ENCODE measurements at places on chromosomes 4 and X.
A peak's percentile ranks its signal among the peaks of the same experiment; 100 is the strongest.

DNA sequence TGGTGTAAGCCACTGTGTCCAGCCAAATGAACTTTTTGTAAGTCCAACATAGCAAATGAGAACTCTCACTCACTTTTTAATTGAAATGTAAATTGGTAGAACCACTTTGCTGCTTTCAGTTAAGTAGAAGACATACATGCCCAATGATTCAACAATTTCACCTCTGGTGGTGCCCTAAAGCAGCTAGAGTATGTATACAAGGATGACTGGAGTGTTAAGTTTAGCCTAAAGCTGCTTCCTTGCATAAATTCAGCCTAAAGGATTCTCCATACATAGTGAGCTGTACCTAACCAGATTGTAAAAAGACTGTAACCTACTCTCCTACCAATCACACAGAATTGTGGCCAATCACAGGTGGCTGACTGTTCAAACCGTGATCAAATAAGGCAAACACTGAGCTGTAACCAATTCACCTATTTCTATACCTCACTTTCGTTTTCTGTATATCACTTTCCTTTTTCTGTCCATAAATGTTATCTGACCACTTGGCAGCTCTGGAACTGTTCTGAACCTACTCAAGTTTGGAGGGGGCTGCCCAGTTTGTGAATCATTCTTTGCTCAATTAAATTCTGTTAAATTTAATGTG is 39.9 kb downstream of the PDS5A start:
- no peak for DNase-seq

DNA sequence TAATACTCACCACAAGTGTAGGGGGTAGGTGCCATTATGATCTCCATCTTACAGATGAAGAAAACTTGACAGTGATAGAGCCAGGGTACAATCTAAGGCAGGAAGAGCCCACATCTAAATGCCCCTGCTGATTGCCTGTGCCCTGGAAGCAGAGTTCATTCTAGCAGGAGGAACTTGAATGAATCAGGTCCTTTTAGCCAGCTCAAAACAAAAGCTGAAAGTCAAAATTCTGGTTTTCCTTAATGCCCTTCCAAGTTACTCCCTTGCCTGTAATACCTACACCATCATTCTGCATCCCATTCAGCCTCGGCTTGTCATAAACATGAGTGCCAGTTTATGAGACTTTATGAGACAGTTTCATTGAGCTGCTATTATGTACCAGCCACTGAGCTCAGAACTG is 89.6 kb downstream of the SCD5 start:
- DNase-seq = no peak

DNA sequence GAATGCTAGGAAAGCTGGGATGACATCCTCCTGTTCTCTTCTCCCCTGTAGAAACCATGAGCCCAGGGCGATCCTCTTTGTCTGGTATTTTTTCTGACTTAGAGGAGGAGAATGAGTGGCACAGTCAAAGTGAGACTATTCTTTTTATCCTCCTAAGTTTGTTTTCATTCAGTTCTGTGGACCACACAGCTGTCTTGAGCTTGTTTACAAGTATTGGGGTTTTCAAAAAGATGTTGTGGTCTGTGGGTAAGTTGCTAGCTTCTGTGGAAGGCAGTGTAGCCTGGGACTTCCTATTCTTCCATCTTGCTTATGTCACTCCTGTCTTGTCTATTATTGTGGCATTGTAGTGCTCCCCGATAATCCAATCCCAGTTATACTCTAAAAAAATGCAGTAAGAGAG is 223.0 kb downstream of the PAPSS1 start:
- no peak for DNase-seq

DNA sequence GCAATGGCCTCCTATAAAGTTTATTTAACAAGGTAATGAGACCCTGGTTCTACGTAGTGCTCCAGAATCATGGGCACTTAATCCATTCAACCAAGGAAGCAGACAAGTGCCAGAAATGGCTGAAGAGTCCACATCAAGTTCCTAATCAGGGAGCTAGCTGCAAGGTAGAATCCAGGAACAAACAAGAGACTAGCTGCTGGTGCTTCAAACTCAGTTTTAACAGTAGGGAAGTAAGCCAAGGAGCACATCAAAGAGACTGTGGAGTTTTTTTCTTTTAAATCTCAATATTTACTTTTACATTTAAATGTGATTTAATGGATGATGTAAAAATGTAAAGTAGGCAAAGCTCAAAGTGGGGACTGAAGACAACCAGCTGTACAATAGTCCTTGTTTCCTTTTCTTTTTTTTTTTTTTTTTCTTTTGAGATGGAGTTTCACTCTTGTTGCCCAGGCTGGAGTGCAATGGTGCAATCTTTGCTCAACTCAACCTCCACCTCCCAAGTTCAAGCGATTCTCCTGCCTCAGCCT is 630.4 kb downstream of the CCSER1 start:
- DNase-seq = no peak

DNA sequence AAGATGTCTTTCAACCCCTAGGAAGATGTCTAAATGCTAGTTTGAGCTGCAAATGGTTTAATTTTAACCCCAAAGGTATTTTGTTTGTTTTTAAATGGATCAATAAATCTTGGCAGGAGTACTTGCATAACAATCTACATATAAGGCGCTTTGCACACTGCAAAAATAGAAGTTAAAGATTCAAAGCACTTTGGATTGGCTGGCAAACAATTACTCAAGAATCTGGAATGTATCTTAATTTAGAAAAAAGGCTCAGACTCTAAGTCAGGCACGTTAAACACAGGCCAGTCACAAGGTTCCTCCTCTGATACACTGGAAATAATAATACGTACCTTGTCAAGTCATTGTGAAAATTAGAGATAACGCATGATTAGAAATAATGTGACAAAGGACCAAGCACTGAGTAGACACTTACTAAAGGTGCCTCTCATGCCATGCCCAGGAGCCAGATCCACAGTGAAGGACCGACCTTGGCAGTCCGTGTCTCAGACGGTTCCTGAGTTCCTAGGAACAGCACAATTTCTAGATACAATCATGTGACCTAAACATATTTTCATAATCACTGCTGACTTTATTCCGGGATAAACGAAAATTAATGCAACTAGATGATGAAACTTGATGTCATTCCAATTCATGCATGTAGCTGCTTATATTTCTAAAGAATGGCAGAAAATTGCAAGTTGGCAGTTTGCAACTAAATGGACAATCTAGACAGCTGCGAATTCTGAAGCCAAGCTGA is 49.6 kb downstream of the PROM1 start:
- peak; percentile 53 for DNase-seq

GRCh38 chrX:40950546-40950945 is 134.7 kb upstream of the USP9X start:
- DNase-seq = no peak

GRCh38 chr4:82255657-82256056 is 118.1 kb downstream of the HNRNPD start:
- no peak for DNase-seq

- no peak for DNase-seq
These were observed 557 bp upstream of the USP38 start for GRCh38 chr4:143184217-143184502.

DNA sequence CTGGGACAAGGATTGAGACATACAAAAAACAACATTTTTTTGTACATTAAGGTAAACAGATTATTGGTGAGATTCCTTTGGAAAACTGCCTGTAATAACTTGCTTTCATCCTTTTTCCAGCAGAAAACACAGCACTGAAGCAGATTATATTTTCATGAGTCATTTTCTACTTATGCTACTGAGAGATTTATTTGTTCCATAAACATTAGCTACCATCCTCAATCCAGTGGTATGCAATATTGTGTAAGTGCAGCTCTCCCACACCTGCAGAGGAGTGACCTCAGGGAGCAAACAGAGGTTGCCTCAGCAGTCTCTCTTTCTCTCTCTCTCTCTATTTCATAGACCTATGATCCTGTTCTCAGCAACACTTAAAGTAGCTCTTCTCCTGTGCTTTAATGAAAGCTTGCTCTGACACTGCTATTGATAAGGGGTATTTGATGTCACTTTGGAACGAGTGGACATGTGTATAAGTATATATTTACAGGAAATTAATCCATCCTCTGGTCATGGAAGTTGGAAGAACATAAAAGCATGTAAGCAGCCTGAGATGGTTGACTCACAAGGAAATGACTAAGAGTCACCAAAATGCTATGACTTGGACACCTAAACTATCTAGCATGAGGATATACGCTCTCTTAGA is 163.7 kb upstream of the SPANXC start:
- DNase-seq = peak; percentile 58

DNA sequence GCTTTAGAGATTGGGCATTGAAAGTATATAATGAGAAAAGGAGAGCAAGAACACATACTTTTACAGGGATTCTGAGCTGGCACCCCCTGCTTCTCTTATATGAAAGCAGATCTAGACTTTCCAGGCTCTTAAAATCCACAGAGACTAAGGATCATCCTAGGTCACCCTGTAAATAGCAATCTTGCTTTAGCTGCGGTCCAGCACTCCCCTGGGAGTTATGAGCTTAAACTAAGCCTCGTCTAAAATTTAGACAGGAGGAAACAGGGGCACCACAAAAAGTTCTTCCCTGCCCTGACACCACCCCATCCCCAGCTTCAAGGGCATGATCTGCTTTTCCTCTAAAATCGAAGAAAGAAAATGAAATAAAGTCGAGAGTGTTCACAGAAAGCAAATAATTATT is 143.3 kb upstream of the KCNIP4 start:
- no peak for DNase-seq

Measured in H4 (cell line).